ENCODE measurements at places on chromosomes 1 and 21.

DNA sequence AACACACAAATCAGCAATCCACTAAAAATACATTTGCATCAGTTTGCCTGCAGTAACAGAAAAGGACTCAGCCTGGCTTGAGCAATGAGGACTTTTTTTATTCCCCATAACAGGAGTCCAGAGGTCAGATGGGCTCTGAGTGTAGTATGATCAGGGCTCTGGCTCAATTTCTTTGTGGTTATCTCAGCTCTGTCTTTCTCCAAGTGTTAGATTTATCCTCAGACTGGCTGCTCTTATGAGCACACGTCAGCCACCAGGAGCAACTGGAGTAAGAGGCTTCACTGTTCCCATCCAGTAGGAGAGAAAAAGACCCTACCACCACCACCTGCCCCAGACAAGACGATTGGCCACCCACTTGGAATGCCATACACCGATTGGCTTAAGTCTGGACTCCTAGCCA, 36.2 kb upstream of the KLHDC7A start:
- no peak for DNase-seq

DNA sequence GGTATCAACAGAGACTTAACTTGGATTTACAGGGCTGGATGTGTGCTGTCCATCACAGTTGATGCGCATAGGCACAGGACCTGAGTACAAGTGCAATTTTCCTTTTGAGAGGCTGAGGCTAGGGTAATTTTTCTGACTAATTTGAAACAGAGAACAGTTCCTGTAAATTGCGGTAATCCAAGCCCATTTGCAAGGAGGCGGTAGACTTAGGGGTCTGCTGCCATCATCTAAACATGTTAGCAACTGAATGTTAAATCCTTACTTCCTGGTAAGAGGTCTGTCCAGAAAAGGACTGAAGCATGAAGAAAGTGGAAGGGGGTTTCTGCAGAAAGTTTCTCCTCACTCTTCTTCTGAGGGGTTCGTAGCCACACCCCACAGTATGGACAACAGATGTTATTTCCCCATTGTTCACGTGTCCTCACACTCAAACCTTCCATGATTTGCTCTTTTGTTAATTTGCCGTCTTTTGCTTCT, 23.7 kb upstream of the C1orf198 start:
- DNase-seq: no peak

DNA sequence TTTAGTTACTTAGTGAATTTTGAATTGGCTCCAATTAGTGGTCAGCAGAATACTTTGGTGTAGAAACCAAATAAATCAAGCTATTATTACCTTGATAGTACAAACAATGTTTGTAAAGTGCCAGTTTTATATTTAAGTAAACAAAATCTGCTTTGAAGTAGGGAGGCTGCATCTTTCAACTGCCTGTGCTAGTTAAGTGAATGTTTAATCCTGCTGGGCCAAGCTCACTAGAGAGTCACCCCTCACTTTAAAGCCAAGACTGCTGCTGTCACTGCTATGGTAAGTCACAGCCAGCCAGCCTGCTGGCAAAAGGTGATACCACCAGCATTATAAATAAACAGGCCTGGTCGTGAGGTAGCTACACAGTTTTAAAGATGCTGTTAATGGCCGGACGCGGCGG, 10.3 kb upstream of the CFAP126 start:
- DNase-seq: no peak

DNA sequence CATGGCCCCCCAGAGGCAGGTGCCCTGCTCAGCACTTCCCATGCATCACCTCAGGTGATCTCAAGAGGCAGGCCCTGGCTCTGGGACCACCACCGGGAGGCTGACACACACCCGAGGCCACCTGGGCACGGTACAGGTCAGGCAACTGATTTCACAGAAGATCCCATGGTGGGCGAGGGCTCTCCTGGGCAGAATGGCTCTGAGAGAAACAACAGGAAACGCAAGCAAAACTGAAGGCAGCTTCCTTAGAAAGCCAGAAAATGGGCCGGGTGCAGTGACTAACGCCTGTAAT, 11.4 kb upstream of the SKI start:
- DNase-seq: no peak

- DNase-seq: peak; percentile 29
Measured at GRCh38 chr1:53614231-53615021, 124.5 kb downstream of the GLIS1 start.

DNA sequence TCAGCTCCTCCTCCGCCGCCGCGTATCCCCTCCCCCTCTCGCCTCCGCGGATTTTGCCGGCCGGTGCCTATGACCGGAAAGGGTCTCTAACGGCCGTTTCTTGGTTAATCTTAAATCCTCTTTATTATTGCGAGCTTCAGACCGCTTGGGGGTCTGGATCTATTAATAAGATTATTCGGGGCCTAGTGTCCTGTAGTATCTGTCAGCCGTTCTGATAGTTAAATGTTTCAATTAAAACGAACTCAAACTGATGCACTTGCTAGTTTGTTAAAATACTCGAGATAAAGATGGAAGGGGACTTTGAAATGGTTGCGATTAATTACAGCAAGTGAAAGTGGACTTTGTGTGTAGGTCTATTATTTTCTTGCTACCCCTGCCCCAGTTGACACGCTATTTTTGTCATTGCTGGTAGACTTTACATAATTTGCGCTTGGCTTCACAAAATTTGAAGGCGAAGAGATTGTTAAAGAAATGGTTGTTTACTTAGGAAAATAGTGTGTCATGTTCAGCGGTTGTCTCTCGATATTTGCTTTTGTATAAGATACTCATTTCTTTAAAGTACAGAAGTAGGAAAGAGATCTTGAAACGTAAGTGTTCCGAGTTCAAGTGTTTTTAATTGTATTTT, 779 bp downstream of the SON start:
- DNase-seq: peak; percentile 86

DNA sequence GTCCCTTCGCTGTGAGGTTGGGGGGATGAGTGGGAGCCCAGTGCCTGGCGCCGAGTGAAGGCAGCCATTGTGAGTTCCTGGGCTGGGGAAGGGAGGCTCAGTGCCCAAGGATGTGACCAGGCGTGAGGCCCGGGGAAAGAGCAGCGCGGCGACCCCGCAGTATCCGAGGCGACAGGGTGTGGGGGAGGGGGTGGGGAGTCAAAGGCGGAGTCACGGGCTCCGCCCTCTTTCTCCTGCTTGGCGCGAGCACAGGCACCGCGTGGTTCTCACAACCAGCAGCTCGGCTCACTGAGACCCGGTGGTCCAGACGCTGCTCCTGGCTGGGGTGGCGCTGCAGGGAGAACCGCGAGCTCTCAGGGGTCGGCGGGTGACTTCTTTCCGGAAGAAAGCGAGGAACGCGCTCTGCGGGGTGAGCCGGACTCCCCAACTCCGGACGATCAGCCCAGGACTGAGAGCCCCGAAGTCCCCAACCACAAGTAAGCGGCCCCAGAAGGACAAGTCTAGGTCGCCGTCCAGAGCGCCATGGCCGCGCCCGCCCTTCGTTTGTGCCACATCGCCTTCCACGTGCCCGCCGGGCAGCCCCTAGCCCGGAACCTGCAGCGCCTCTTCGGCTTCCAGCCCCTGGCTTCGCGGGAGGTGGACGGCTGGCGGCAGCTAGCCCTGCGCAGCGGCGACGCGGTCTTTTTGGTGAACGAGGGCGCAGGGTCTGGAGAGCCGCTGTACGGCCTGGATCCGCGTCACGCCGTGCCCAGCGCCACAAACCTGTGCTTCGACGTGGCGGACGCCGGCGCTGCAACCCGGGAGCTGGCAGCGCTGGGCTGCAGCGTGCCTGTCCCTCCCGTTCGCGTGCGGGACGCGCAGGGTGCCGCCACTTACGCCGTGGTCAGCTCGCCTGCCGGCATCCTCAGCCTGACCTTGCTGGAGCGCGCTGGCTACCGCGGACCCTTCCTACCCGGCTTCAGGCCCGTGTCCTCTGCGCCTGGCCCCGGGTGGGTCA, at the start of gene HPDL:
Gene HPDL, plus strand, starts transcription at position 269 of the 997 bp plus-strand sequence. Its CDS starts 254 bp downstream, at position 523.
- peak; percentile 91 for DNase-seq

DNA sequence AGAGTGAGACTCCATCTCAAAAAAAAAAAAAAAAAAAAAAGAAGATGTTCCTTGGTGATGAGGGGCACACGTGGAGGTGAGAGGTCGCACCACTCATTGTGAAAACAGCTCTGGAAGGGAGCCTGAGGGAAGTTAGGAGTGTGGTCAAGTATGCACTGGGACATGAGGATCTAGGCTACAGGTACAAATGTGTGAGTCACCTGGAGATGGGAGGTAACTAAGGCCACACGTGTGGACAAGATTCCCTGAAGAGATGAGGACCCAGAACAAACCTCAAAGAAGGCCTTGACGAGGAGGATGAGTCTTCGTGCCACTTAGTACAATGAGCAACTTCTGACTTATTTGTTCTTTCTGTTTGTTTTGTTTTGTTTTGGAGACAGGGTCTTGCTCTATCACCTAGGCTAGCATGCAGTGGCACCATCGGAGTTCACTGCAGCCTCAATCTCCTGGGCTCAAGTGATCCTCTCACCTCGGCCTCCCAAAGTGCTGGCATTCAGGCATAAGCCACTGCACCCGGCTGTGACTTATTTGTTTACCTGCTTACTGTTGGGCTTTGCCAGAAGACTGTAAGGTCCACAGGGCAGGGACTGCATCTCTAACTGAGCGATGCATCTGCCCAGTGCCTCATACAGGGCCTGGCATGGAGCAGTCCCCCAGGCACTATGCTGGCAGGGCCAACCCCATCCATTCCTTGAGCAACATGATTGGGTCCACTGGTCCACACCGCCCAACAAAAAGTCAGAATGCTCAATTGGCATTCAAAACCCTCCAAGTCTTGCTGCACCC, 6.4 kb downstream of the ASAP3 start:
- DNase-seq: no peak

GRCh38 chr1:17423781-17424245, 15.7 kb downstream of the RCC2 start:
- no peak for DNase-seq

- no peak for DNase-seq
Measured at GRCh38 chr1:10939654-10940450, 72.6 kb upstream of the TARDBP start.

GRCh38 chr21:36288651-36289243, 31.2 kb upstream of the MORC3 start:
- no peak for DNase-seq

GRCh38 chr1:14824314-14824915, 225.9 kb downstream of the KAZN start:
- no peak for DNase-seq

- DNase-seq: peak; percentile 60
Measured at GRCh38 chr21:46459356-46460112, 843 bp downstream of the DIP2A start.

- DNase-seq: no peak
Measured at GRCh38 chr1:13664451-13664850, 35.5 kb upstream of the PRDM2 start.

DNA sequence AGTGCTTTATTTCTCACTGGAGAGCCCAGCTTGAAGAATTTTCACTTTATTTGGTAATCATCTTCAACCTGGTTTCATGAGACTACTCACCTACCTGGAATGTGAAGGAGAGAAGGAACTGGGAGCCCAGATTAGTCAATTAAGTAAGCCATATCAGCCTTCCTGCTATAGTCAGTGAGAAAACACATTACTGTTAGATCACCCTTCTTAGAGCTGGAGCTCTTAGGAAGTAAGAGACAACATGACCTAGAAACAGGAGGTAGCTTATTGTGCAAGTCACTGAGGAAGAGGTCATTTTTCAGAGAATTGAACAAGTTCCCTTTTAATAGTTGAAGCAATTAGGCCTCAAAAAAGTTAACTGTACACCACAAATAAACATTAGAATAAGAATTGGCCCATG, 49.2 kb upstream of the TEKT2 start:
- no peak for DNase-seq

GRCh38 chr21:45361033-45361997, 43.6 kb upstream of the COL18A1 start:
- no peak for DNase-seq

DNA sequence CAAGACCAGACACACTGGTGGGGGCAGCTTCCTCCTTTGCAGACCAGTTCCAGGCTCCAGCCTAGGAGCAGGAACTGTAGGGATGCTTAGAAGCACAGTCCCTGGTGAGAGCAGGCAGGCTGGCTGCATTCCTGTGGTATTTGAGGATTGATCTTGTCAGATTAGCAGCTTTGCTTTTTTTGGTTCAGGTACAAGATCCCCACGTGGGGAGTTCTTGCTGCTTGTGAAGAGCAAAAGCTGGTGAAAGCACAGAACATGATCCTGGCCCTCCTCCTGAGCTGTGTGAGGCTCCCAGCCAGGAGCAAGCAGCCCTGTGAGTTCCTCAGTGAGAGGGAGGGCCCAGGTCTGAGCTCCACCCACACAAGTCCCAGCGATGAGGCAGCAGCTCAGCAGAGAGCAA, 75.3 kb upstream of the ARTN start:
- peak; percentile 58 for DNase-seq

DNA sequence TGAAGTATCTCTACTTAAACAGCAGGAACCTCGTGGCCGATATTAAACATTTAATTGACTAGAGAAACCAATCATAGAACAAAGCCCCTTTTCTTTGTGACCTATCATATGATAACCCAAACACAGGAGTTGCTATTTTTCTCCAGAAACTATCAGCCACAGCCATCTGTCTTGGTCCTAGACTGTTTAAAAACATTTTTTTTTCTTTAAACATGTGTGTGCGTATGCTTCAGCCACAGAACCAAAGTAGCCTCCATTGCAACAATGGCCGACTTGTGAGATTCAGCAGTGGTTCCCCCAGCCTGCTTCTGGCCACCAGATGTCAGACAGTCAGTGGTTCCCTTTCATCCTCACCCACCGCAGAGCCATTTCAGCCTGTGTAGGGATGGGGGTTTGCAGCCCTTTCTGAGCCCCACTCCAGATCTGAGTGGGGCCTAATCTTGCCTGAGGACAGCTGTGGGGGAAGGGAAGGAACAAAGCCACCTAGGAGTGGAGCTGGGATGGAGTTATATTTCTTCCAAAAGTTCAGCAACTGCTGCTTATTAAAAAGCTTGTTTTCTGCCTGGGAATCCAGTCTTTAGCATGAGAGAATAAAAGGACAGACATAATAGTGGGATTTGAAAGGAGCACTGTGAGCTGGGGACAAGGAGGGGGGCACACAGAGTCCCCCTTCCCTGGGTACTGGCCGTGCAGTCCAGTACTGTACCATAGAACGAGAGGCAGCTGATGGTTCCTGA, 11.7 kb upstream of the IGSF3 start:
- no peak for DNase-seq

DNA sequence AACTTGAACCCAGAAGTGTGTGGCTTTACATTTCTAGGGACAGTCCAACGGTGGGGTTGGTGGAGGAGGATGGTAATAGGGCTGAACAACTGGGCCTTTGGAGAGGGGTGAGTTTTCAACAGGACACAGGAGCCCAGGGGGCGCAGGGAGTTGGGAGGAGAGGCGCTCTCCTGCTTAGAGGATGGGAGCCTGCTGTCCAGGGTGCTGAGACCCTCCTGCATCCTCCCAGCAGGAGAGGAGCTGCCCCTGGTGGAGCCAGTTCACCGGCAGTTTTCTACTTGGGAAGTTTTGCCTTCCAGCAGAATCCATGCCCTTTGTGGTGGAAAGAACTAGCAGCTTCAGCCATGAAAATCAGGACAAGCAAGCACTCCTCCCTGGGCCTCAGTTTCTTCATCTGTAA, 8.6 kb downstream of the KCNC4 start:
- DNase-seq: no peak

- DNase-seq: no peak
Measured at GRCh38 chr1:93728480-93729131, 47.0 kb upstream of the BCAR3 start.

- no peak for DNase-seq
Measured at GRCh38 chr1:232292818-232293217, 337.1 kb downstream of the SIPA1L2 start.

- no peak for DNase-seq
Measured at GRCh38 chr1:78427506-78427905, 63.3 kb upstream of the PTGFR start.

GRCh38 chr21:37668462-37669239, 247.6 kb downstream of the KCNJ6 start:
- DNase-seq: no peak
